Non-pigmented ciliary epithelial cell (primary cell): ENCODE measurements at places on chromosomes 6 and 20.
A peak's percentile ranks its signal among the peaks of the same experiment; 100 is the strongest.

- DNase-seq: no peak
Observed at GRCh38 chr20:50216543-50217206, 26.0 kb downstream of the CEBPB start.

- peak; percentile 65 for DNase-seq
Observed at GRCh38 chr20:57902473-57902872, 192.7 kb upstream of the PMEPA1 start.

DNA sequence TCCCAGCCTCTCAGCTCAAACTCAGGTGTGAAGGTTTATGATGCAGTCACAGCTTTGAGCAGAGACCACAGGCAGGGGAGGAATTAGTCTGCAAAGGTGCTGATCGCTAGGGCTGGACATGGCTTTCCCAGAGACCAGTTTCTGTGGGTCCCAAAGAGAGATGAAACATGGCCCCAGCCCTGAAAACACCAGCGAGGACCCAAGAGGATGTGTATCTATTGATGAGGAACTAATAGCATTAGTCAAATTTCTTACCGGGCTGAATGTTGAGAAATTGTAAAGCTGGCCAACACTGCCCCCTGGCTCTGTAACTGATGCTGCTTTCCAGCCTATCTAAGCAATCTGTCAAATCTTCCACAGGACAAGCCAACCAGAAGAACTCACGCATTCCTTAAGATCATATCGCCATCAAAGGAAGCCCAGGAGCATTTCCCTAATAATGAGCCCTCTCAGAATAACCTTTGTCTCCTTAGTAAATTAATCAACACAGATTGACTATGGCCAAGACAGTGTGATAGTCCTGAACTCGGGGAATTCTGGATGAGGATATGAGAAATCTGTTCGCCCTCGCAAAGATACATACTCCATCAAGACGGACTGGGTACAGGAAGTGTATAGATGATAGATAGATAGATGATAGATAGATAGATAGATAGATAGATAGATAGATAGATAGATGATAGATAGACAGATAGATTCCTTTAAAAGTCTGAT is 7.8 kb upstream of the ACSS1 start:
- DNase-seq: peak; percentile 24

GRCh38 chr6:18400831-18401446 is 13.8 kb downstream of the RNF144B start:
- peak; percentile 43 for DNase-seq

GRCh38 chr6:117795234-117795633 is 111.8 kb upstream of the SLC35F1 start:
- no peak for DNase-seq

GRCh38 chr20:61387204-61387953 is 135.3 kb downstream of the CDH4 start:
- no peak for DNase-seq

DNA sequence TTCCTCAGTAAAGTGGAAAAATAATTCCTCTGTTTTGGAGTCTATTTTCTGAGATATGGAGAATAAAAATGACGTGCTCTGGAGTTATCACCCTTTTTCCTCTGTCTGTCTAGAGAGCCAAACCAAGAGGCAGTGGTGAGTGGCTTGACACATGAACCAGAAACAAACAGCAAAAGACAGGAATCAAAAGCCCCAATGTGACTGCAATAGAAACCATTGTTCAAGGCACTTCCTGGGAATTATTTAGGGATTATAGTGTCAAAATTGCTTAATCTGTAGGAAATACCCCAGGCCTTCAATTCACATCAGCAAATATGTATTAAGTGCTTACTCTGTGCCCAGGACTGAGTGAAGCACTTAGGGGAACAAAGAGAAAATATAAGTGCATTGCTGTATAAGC is 560.4 kb upstream of the JAG1 start:
- DNase-seq: no peak

DNA sequence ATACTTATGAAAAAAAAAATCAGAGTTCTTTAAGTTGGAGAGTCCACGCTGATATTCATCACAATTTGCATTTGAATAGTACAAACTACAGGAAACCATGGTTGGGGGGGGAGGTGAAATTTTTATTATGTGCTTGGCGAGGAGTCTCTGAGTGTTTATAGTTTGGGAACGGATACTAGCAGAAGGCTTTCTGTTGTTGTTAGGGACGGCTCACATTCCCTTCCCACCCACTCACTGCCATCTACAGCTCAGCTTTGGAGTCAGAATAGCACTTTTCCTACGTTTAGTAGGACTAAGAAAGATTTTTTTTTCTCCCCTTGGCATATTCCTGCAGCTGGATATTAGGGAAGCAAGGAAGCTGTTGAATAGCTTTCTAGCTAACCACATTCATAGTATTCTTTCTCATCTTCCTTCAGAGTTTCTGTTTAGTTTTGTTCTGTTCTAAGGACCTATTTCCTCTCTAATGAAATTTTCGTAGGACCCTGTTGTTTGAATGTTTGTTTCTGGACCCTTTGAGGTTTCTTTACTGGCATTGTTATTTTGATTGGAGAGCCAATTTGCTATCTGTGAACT is 235.1 kb upstream of the ZNF217 start:
- peak; percentile 88 for DNase-seq

DNA sequence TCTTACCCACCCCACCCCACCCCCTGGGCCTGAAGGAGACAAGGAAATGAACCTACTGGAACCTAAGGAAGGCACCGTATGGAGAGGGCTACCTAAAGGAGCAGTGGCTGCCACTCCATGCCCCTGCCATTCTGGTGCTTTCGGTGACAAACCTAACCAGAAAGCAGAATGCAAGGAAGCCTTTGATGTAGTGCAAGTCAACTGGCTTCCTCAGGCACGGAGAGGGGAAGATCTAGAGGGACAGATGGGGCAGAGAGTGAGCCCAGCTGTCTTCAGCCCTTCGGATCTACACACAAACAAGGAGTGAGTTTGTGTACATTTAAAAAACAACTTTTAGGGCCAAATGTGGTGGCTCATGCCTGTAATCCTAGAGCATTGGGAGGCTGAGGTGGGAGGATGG is 39.5 kb downstream of the PPP1R16B start:
- DNase-seq: no peak

GRCh38 chr6:4394786-4395185 is 259.4 kb upstream of the ECI2 start:
- no peak for DNase-seq

DNA sequence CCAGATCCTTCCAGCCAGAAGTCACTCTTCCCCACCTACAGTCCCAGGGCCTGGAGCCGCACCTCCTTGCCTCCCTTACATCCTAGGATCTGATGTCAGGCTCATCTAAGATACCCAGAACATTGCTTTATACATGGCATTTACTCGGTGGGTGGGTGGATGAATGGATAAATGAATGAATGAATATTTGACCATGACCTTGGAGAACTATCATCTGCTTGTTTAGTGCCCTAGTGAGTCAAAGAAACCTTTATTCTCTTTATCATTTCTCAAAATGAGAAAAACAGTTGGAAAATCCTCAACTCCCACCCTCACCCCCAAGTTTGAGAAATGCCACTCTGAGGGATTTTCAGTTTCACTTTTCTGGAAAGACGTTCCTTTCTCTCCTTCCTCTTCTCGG is 56.0 kb downstream of the DAAM2 start:
- DNase-seq: no peak

DNA sequence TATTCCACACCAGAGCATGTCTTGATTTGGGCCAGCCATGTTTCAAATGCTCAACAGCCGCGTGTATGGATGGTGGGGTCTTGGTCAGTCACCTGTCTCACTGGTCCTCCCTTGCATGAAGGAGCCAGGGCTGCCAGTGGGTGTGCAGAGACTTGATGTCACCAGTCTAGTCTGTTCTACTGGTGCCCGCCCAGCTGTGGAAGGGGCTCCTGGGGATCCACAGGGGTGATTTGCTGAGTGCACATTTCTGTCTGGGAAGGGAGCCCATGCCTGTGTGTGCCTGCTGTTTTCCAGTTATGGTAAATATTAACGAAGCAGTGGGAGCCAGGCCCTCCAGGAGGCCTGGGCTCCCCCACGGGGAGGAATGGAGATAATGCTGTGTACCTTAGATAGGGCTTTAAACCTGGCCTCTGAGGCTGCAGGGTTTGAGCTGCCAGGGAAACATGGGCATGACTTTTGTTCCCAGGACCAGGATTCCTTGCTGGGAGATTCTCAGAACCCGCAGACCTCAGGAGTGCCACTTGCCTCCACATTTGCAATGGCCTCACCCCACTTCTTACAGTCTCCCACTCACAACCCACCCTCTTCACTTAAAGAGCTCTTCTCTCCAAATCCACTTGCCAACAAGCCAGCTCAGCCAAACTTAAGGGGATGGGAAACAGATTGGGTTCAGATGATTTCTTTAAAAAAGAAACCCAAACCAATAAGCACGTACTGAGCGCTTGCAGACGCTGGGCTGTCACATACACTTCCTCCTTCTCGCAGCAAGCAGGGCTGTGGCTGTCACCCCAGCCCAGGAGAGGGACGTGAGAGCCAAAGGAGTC is 54.1 kb downstream of the VEGFA start:
- no peak for DNase-seq

- DNase-seq: no peak
Observed at GRCh38 chr6:6453186-6453585, 132.7 kb upstream of the F13A1 start.
